Panc1 (cell line): ENCODE measurements at places on chromosomes 12 and 14. TPM values are rescaled to one million over a fixed set of nuclear protein-coding genes. Genes with fewer than 3 reads are reported as not detected.

DNA sequence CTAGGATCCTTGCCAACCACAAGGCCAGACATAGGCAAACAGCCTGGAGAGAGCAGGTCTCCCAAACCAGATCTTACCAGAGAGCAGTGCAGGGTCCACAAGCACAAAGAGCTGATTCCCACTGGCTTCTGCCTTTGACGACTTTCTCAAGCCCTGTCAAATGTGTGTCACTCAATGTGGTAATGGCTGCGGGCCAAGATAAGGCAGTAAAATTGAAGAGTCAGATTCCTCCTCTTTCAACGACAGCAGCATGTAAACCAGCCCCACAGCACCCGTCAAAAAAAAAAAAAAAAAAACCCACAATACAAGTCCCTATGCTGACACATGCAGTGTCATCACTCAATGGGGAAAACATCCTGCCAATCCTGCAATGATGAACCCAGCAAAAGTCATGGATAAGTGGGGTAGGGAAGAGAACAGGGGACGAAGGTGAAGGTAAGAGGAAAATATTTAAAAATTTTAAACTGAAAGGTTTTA lies at the start of gene STON2:
STON2 (minus strand) TSS at position 123 of the 477 bp plus-strand sequence. CDS start 1,942 bp downstream, outside the sequence.
- no peaks in the 10 kb centered on the region for H3K4me1 ChIP-seq
- no peaks in the 10 kb centered on the region for H3K27me3 ChIP-seq
- H3K4me3 ChIP-seq: no peak within 1 kb of the TSS
- no peaks in the 10 kb centered on the region for H3K36me3 ChIP-seq
- no peak within 1 kb of the TSS for H3K27ac ChIP-seq
- no peak for DNase-seq

DNA sequence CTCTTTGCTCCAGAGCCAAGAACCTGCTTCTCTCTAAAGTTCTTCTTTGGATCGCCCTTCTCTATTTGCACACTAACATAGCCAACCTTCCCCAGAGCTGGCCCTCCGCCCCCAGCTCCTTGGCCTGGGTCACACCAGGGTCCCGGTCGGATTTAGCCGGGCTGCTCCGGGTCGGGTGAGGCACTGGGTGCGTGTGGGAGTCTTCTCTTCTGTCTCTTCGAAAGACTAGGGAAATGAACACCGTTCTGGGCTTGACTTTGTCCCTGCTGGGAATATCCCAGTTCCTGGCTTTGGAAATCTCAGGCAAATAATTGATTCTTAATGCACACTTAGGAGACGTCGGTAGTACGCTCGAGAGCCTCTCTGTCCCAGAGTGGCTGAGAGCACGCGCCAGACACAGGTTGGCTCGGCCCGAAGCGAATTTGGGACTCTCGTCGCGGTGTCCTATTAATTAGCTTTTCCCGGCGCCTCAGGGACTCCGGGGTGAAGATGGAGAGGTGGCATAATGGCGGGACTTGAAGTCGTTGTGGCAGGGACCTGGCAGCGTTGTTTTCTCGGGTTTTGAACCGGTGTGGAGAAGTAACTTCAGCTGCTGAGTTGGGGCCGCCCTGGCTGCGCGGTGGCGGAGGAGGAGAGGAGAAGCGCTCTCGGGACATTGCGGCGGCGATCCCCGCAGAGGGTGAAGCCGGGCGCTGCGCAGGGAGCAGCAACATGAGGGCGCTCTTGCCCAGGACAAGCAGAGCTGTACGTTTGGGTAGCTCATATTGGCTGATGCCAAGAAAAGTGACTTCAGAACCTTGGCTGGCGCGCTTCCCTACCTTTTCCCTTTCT lies 7.5 kb downstream of the FOXG1 start:
- DNase-seq: no peak
- no peak overlapping the region for H3K4me3 ChIP-seq
- no peaks in the 10 kb centered on the region for H3K36me3 ChIP-seq
- peaks cover 2% of the 10 kb centered on the region; the same call in 1 of the 2 replicates for H3K27me3 ChIP-seq

DNA sequence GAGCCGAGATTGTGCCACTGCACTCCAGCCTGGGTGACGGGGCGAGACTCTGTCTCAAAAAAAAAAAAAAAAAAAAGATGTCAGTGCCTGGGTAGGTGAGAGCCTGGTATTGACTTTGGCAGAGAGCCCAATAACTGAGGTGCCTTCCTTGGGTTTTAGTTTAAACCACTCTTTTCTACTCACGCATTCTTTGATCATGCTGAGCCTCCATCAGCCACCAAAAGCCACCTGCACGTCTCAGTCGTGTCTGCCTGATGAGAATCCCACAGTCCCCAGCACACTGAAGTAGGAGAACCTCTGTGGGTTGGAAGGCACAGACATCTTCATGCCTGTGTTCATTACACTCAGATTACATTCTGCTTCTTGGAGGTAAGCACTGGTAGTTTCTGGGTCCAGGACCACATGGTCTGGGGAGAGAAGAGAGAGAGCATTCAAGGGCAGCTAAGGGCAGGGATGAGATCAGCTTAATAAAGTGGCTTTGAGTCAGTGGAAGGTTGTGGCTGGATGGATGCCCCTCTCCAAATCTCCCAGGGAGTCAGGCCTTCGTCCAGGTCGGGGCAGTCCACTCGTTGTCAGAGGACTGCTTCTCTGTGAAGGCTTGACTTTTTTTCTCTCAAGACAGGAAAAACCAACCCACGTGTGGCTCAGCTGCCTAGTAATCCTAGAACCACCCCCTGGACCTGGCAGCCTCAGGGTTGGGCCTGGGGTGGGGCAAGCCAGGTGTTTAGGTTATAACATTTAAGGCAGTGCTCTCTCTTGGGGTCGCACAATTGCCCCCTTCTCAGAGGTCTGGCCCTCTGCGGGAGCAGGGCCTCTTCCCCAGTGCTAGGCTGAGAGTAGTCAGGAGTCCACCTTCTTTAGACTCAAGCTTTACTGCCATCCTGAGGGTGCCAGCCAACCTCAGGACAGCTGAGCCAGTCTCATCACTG lies 32.6 kb upstream of the MAX start:
- H3K27me3 ChIP-seq: no peaks in the 10 kb centered on the region
- H3K36me3 ChIP-seq: no peaks in the 10 kb centered on the region
- no peak overlapping the region for H3K27ac ChIP-seq
- no peak overlapping the region for H3K4me3 ChIP-seq

DNA sequence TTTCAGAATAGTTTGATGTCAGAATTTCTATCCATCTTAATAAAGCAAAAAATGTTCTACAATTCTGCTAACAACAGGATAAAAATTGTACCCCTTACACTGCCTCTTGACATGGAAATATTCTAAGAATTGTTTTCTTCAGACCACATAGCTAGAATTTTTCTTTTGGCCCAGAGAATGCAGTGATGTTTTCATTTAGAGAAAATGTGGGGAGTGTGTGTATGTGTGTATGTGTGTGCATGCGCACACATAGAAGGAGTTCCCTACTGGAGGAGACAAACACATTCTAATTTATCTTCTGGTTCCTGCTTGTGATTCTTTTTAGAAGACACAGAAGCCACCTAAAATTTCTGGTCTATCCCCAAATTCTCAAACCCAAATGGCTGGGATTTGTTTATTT lies 1145.7 kb downstream of the VRK1 start:
- H3K4me3 ChIP-seq: no peak overlapping the region
- no peaks in the 10 kb centered on the region for H3K36me3 ChIP-seq
- H3K27me3 ChIP-seq: no peaks in the 10 kb centered on the region
- no peak for DNase-seq

The ISM2 gene
- total RNA-seq: 2.6 TPM
